ENCODE measurements at places on chromosomes 7 and 10.

DNA sequence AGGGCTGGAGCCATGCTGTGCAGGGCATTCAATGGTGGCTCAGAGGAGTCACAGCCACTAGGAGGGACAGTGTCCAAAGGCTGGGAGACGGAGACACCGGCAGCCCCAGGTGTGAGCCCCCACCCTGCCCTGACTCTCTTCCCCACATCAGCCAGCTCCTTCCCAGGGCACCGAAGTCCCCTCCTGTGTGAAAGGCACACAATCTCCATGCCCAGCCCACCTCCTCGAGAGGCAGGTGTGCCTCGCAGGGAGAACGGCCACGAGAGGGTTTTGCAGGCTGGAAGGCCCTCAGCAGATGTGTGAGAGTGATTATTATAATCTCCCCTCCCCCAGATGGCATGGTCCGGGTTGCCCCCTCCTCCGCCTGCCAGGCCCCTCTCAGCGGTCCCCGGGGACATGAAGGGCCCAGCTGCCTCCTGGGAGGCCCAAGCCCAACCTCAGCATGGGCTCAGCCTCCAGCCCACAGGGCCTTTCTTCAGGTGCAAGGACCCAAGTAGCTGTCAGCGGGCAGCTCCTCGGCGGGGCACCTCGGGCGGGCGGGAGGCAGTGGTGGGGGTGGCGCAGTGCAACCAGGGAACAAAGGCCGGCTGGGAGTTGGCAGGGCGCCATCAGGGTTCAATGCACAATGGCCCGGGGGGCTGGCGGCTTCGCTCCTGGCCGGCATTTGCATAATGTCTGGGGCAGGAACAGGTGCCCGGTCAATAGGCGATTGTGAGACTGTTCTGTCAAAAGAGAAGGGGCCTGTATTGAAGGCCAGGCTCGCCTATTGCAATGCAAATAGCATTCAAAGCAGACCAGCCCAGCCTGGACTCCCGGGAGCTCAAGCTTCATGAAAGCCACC is 155.3 kb upstream of the ZMIZ1 start:
- DNase-seq: no peak

DNA sequence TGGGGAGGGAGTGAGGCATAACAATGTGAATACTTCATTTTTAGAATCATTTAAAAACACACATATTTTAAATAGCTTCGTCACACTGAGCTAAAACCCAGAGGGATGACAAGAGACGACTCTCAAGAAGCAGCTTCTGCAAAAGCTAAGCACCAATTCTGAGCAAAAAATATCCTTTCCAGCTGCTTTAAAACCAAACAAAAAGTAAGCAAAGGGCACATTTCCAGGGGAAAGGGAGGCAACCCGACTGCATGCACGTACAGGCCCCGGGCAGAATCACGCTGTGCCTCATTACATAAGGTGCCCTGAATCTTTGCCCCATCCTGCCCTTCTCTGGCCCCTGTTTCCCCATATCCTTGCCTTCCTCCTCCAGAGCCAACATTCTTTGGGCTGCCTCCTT is 78.4 kb downstream of the DGKI start:
- DNase-seq: no peak

- no peak for DNase-seq
Observed at GRCh38 chr10:68096913-68097516, 12.3 kb upstream of the MYPN start.

DNA sequence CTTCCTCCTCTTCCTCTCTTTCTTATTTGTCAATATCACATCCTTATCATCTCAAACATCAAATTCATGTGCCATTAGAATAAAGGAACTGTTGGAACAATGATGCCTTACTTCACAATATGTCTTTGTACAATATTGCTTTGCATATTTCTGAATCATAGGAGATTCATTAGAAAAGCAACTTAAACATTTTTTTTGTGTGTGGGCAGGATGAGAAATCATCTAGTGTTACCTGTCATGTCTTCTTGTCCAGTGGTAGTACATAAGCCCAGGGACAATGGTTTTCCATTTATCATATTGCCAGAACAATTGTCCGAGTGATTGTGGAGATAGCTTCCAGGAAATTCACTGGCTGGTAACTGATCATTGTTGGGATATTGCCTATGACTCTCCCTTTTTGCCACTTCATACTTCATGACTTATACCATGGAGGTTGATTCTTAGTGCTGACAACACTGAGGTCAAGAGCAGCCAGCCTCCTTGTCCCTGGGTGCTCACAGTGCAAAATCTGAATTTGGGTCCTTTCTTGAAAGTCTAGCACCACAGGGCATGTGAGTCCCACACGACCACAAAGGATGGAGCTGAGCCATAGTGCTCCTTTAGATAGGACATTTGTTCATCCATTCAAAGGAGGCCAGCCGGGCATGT is 215.0 kb downstream of the MDFIC start:
- no peak for DNase-seq

GRCh38 chr7:95828824-95829790 is 56.8 kb downstream of the DYNC1I1 start:
- no peak for DNase-seq

- DNase-seq: no peak
Observed at GRCh38 chr7:36653008-36653662, 71.2 kb downstream of the AOAH start.

- DNase-seq: no peak
Observed at GRCh38 chr10:58588673-58589265, 76.1 kb downstream of the BICC1 start.

DNA sequence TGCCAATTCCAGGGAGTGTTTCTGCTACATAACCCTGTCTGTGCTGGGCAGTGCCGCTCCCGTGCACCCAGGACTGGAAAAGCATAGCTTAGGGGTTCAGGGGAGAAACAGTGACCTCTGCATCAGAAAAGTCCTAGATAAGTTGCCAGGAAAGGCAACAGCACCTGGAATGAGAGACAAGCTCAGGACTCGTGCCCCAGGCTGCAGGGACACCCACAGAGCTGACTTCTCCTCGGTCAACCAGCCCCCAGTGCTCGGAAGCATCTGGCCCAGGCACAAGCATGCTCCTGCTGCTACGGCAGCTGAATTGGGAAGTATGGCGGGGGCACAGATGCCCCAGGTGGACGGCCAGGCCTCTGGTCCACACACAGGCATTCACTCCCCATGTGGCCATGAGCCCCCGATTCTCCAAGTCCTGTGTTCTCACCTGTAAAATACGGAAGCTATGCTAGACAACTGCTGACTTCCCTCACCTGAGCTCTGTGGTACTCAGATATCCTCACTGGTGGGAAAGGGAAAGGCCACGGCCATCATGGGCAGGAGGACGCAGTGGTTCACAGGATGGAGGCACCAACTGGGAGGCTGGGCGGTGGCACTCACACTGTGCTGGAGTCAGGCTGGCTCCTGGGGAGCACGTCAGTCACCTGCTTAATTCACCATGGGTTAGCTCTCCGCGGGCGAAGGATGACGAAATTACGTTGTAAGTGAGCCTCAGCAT is 220.5 kb downstream of the PTPRN2 start:
- DNase-seq: no peak

DNA sequence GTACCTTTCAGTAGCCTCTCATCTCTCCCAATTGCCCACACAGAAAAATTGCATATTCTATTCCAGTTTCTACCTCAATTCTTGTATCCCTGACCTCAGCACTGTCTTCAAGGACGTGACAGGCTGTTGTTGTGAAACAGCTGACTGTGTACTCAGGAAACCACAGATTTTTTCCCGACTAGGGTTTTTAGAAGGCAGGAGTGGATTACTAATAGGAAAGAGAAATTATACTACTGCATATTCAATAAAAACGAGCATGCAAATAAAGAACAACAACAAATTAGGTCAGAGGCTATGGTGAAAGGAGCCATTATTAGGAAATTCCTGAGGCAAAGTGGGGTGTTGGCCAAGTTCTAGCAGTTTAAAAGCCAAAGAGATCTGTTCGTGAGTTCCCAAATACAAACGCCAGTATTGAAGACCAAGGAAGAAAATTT is 93.4 kb downstream of the DOCK4 start:
- DNase-seq: no peak

DNA sequence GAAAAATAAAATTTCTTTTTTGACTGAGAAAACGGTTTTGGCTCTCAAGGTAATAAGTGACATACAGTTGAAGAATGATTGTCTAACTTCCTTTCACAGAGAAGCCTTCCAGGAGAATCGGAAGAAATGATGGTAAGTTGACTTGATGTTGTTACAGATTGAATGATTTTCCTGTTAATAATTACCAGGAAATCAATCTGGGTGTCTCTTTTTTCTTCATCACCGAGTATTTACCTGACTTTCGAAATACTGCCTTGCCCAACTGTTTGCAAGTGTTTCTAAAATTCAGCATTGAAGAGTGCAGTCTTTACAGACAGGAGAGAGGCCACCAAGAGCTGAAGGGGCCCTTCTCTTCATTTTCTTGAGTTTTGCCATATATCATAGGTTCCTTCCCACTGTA is 4.0 kb downstream of the ITIH2 start:
- no peak for DNase-seq

DNA sequence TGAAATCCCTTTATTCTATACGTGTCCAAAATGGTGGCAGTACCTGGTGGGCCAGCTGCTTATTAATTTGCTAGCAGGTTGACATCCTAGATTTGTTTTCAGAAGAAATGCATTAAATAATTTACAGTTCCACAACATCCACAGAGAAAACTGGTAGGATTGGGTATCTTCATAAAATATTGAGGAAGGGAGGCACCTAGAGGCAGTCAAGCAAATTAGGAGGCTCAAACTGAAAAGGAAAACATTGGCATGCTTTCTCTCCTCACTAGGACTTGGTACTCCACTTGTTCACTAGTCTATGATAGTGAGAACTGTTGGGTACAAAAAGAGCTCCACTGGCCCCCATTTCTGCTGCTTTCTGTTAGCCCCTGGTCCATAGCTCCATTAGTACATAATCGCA is 18.3 kb upstream of the LRGUK start:
- DNase-seq: no peak

DNA sequence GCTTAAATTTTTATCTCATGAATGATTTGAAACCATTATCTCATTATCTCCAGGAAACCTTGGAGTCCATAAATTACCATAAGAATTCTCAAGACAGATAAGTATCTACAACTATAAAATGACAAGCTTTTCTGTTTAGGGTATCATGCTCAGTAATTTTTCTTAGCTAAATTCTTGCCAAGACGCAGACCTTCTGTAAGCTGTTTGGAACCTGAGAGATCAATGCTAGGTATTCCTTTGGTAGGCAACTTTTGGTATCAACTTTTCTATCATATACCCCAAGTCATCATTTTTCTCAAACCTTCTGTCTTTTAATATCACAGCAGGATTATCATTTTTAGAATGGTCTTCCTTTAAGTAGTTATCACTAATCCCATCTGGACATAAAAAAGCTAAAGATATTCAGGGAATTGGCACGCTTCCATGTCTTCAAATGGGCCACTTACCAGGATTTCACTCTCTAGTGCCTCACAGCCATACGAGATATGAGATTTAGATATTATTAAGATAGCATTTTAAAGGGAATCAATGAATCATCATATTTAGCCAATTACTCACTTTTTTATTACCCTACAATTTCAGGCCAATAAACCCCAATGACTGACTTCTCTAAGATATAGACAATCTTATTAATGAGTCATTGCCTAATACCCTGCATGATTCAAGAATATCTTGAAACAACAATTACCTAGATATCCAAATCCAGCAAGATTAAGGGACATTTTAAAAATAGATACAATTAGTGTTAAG is 544.1 kb downstream of the HTR7 start:
- no peak for DNase-seq

- no peak for DNase-seq
Observed at GRCh38 chr7:137592232-137592896, 248.8 kb upstream of the PTN start.

DNA sequence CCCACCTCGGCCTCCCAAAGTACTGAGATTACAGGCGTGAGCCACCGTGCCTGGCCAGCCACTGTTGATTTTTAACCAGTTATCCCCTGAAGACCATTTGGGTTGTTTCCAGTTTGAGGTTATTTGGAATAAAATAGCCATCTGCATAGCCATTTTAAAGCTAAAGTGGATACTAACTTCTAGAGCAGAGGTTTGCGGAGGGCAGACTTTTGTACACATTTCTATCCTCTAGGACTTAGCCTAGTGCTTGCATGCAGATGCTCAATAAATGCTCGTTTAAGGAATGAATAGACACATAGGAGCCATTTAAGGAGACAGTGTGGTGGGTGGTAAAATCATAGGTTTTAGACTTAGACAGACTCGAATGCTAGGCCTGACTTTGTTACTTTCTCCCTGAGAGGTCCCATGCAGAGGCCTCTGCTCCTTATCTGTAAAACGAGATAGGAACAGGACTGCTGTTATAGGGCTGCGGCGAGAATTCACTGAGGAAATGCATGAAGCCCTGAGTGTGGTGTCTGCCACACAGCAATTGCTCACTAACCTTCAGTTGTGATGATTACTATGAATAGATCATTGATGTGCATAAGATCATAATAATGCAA is 75.9 kb downstream of the PFKFB3 start:
- DNase-seq: no peak

DNA sequence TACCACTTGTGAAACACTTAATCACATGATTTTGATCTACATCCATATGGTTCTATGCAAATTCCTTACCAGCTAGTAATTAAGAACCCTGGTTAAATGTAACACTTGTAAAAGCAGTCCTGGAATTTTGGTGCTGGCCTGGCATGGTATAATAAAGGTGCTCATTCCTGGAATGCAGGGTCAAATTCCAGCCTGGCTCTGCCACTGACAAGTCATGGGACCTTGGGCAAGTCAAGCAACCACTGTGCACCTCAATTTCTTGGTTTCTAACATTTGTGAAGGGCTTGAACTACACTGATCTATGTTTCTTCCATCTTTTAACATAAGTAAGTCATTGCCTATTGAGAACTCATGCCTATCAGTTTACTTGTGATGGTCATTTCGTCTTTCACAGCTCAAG is 91.9 kb upstream of the PIK3CG start:
- no peak for DNase-seq

DNA sequence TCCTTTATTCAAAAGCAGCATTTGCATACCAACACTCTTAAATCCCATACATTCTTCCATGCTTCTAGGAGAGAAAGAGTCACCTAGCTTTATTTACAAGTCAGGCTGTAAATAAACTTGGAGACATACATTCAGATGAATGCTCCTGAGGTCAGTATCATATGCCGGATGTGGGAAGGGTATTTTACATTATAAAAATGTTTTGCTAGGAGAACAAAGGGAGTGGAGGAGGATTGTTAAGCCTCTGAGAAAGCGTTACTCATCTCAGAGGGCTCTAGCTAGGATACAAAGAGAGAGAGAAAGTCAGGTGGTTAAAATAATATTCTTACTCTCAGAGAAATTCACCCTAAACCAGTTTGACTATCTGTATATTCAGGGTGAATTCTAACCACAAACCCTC is 300.9 kb upstream of the NPSR1 start:
- no peak for DNase-seq
